ENCODE measurements at places on chromosomes 6 and 20. TPM values are rescaled to one million over a fixed set of nuclear protein-coding genes. Genes with fewer than 3 reads are reported as not detected.

METTL24 gene
- 12.0 TPM for total RNA-seq

TGIF2 gene
- 34.1 TPM for total RNA-seq

GRM1 gene
- 2.9 TPM for total RNA-seq

IRF4 gene
- total RNA-seq = 7.6 TPM

PEX7 gene
- 13.3 TPM for total RNA-seq

IMPG1 gene
- total RNA-seq = 68.0 TPM

MRPL2 gene
- total RNA-seq = 17.3 TPM

DLL1 gene
- total RNA-seq = 23.6 TPM
